H1 (cell line): ENCODE measurements at places on chromosomes 7 and 10. TPM values are rescaled to one million over a fixed set of nuclear protein-coding genes. Genes with fewer than 3 reads are reported as not detected.

The LHFPL3 gene
- total RNA-seq = 0.50 and 0.69 TPM in 2 replicates

The GLI3 gene
- total RNA-seq = 31.1 and 35.4 TPM in 2 replicates

The PILRA gene
- total RNA-seq = 7.3 and 7.6 TPM in 2 replicates

The ANKRD7 gene
- total RNA-seq = not detected in 2 replicates

GRCh38 chr7:27031289-27032172, 64.3 kb downstream of the HOXA1 start:
- no peak overlapping the region for H3K4me3 ChIP-seq
- H3K27ac ChIP-seq = no peak overlapping the region
- H3K36me3 ChIP-seq = no peaks in the 10 kb centered on the region
- DNase-seq = no peak
- peaks cover 2% of the 10 kb centered on the region; the same call in 1 of the 2 replicates for H3K4me1 ChIP-seq

DNA sequence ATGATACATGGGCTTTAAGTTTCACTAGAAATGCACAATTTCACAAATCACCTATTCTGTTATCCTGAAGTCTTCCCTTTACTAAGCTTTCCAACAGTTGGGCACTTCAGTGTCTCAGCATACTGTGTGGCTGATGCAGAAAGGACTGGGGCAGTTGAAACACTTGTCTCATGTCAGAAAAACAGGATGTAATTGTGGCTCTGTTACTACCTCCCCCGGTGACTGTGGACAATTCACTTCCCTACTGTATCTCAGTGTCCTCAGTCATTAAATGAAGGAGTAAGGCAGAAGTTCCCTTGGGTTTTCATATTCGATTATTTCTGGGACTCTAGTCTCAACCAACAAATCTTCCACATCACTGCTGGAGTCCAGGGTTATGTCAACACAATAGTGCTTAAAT, 17.9 kb downstream of the ANKRD22 start:
- H3K4me3 ChIP-seq = no peak overlapping the region
- H3K4me1 ChIP-seq = no peaks in the 10 kb centered on the region
- H3K27ac ChIP-seq = no peak overlapping the region
- no peak for DNase-seq
- no peaks in the 10 kb centered on the region for H3K27me3 ChIP-seq

The MASTL gene
- total RNA-seq = 40.6 and 42.5 TPM in 2 replicates

DNA sequence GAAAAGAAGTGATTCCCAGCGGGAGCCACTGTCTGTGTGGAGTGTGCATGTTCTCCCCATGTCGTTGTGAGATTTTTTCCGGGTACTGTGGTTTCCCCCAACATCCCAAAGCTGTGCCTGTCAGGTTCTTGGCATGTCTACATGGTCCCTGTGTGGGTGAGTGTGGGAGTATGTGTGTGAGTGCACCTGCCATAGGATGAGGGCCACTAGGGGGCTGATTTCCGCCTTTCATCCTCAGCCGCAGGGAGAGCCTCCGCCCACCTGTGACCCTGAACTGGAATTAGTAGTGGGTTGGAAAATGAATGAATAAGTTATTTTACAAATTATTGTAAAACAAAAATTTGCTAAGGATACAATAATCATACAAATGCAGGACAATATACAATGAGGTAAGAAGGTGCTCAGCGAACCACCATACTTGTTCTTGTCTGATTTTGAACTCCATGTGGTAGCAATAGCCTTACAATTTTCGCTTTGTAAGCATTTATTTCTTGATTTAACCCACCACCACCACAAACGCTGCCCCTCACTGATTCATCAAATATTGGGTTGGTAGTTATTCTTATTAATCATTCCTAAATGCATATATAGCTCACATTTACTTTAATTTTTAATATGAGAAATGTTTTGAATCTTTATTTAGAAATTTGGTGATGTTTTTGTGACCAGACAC, 641.2 kb upstream of the VSTM2A start:
- no peak for DNase-seq
- H3K4me3 ChIP-seq = no peak overlapping the region
- H3K27me3 ChIP-seq = no peaks in the 10 kb centered on the region
- no peaks in the 10 kb centered on the region for H3K4me1 ChIP-seq
- H3K36me3 ChIP-seq = no peaks in the 10 kb centered on the region
